CD4-positive, alpha-beta T cell treated with Interferon alpha-2 for 1 hour (primary cell): ENCODE measurements at places on chromosomes 11 and 22.

- DNase-seq, result peak; percentile 65
These were observed 17.1 kb upstream of the SYTL2 start for GRCh38 chr11:85827748-85828639.

DNA sequence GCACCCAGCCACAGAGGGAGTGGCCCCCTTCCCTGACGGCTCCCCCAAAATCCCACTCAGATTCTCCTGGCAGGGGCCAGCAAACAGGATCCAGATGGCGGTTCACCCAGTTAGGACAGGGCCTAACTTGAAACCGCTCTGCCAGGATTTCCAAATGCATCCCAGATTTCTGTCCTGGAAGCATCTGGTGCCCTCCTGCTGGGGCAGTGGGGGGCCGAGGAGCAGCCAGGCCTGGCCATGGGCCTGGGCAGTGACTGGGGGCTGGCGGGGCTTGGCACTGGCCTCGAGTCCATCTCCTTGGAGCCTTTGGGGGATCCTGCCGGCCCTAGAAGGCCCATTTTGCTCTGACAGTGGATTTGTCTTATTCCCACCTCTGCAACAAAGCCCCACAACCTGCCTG, 17.9 kb upstream of the EMID1 start:
- no peak for DNase-seq

- DNase-seq, result no peak
These were observed 43.2 kb upstream of the ACCSL start for GRCh38 chr11:44004452-44005062.

DNA sequence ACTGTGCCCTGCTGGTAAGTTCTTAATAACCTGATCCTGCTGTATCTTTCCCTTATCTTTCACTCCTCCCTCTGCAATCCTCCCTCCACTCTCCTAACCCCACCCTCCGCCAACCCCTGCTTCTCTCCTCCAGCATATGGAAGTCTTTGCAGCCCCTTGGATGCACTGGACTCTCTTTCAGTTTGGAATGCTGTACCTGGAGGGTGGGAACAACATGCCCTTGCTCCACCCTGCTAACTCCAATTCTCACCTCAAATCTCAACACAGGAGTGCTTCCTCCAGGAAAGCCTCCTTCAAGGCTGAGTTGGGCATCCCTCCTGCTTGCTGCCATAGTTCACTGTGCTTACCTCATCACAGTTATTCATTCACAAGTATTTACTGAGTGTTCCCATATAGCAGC, 52.8 kb upstream of the LDLRAD3 start:
- DNase-seq, result no peak

DNA sequence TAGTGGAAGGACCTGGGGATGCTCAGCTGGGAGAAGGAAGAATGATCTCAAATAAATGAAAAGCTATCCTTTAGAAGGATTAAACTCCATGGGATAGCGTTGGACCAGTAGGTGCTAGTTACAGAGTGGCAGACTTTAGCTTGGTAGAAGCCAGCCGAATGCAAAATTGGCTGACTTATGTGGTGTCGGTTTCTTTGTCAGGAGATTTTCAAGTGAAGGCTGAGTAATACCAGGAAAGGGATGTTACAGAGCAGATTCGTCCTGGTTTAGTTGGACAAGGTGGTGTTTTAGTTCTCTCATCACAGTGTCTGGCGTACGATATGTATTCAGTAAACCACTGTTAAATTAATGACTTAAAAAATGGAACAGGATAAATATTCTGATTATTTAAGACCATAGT, 26.0 kb downstream of the FDX1 start:
- DNase-seq, result no peak

DNA sequence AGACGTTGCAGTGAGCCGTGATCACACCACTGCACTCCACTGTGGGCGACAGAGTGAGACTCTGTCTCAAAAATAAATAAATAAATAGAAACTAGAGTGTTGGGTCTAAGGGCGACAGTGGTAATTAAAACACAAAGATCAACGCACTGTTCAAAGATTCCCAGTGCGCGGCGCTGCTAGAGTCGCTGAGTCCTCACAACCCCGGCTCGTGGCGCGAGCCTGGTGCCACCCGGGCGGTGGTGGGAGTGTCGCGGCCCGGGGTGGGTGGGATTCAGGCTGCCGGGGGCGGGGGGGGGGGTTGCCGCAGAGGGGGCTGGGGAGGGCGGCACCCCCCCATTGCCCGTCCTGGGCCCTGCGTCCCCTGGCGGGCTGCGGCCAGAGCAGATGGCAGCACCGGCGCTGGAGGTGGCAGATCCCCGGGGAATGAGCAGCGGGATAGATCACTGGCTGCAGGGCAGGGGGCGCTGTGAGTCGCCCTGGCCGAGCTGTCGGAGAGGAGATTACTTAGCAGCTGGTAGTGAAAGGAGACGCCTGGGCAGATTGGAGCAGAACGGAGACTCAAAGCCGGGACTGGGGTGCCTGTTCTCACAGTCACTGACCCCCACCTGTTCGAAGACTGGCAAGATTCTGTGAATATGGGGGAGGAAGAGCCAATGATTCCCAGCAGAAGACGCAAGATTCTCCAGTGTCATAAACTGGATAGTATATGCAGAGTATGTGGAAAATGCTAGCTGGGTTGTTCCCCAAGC, 30.2 kb upstream of the APOBEC3A start:
- peak; percentile 65 for DNase-seq

- peak; percentile 39 for DNase-seq
These were observed 1.1 kb upstream of the ADM start for GRCh38 chr11:10303558-10304363.

DNA sequence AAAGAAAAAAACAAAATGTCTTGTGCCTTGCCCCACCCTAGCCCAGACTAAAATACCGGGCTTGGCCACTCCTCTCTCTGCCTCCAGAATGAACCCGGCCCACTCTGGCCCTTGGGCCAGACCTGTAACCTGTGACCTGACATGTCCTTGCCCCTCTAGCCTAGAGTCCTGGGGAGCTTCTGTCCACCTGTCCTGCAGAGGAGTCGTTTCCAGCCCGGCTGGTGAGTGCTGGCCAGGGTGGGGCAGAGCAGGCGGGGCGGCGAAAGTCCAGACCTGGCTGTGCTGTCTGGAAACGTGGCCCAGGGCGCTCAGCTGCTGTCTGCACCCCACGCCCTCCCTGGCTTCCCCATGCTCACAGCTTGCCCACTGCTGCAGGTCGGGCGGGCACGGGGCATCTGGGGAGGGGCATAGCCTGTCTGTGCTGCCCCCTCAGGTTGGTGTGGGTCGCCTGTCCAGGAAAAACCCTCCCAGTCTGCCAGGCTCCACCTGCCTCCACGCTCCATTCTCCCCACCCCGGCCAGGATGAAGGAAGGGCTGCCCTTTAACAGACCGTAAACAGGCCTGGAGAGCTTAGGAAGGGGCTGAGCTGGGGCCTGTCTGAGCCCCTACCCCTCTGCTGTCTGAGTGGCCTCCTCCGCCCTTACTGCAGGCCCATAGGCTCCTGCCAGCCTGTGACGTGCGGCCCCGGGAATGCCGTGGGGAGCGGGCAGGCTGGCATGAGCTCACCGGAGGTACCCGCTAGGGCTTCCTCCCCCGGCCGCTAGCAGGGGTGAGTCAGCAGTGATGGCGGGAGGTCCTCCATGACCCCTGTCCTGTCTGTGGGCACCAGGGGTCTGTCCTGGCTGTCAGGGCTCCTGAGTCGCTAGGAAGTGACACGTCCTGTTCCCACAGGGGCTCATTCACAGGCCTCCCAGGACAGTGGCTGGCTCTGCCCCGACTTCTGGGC, 1.9 kb downstream of the CD151 start:
- no peak for DNase-seq

- DNase-seq, result peak; percentile 45
These were observed 731 bp downstream of the GSTP1 start for GRCh38 chr11:67584205-67584880.

GRCh38 chr11:62613291-62613778, 278 bp downstream of the ROM1 start:
- no peak for DNase-seq

DNA sequence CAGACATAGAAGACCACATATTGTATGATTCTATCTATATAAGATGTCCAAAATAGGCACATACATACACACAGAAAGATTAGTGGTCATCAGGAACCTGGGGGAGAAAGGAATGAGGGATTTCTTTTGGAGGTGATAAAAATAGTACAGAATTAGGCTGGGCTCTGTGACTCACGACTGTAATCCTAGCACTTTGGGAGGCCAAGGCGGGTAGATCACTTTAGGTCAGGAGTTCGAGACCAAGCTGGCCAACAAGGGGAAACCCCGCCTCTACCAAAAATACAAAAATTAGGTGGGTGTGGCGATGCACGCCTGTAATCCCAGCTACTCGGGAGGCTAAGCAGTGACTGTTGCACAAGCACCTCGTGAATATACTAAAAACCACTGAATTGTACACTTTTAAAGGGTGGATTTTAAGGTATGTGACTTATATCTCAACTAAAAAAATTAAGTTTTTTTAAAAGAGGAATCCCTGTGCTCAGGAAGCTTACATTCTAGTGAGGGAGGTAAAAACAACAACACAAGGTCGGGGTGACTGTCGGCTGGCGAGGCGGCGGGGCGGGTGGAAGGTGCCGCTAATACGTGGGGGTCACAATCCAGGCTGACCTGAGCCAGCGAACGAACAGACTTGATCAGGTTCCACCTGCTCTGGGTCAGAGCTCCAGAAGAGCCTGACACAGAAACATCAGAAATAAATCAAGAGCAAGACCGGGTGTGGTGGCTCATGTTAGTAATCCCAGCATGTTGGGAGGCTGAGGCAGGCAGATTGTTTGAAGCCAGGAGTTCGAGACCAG, 25.3 kb upstream of the TESMIN start:
- DNase-seq, result no peak

DNA sequence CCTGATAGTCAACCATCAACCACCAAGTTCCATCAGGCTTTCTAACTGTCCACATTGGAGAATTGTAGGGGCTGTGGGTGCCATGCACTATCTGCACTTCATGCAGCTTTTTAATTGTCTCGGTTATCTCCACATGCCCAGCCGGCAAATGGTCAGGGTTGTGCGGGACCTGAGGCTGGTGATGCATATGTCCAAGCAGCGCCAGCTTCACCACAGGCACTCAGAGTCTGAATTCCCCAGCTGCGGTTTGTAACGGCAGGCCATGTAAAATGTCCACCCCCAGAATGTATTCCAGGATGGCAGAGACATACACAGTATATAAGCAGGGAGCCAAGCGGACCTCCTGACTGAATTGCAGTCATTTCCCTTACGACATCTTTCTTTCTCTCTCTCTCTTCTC, 435.6 kb downstream of the DYNC2H1 start:
- no peak for DNase-seq

DNA sequence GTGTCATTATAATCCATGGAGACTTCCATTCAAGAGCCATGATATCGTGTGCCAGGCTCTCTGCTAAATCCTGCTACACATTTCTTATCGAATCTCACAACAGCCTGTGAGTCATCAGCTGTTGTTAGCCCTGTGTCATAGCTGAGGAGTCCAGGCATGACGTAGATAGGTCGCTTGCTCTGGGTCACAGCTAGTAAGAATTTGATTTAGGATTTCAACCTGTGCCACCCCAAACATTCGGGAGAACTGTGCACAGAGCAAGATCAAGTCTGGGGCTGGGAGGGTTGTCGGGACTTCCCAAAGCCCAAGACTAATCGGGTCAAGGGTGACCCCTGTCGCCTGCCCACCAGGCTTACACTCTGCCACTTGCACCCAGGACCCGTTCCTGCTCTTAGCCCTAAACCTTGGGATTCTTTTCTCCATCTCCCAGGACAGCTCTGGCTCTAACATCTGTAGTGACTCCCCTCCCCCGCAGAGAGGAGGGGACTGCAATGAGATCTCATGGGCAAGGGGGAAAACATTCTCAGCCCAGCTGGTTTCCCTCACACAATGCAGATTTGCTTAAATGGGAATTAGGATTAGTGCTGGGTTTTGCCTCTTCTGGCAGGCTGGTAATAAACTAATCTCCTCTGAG, 34.3 kb downstream of the TSPAN18 start:
- DNase-seq, result no peak

DNA sequence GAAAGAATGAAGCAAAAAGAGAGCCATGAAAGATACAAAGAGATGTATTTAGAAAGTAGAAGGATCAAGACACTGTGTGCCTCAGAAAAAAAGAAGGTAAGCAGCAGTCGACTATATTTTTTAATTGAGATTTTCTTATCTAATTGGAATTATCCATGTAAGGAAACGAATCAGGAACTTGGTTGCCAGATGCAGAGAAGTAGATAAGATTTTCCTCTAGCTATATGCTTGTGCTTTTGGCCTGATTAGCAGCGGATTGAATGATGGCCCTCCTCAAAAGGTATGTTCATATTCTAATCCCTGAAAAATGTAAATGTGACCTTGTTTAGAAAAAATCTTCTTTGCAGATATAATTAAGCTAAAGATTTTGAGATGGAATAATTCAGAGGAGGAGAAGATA, 43.9 kb upstream of the CARD18 start:
- DNase-seq, result no peak

GRCh38 chr22:48054596-48054995, 1292.1 kb downstream of the TBC1D22A start:
- DNase-seq, result no peak

DNA sequence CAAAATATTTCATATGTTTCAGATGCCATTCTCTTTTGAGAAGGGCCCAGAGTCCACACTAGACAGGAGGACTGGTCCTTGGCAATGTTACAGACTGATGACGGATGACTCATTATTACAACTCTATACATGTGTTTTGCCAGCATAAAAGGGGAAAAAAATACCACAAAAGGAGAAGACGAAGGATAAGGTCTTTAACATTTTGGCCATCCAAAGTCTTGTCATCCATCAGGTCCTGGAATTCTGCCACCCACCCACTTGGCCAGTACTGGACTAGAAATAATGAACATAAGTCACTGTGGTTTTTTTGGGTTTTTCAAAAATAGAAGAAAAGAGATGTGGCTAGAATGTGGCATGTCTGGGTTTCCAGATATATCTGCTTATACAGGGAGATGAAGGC, 57.7 kb upstream of the BDNF start:
- DNase-seq, result no peak

- no peak for DNase-seq
These were observed 7.0 kb upstream of the NF2 start for GRCh38 chr22:29596408-29596807.

DNA sequence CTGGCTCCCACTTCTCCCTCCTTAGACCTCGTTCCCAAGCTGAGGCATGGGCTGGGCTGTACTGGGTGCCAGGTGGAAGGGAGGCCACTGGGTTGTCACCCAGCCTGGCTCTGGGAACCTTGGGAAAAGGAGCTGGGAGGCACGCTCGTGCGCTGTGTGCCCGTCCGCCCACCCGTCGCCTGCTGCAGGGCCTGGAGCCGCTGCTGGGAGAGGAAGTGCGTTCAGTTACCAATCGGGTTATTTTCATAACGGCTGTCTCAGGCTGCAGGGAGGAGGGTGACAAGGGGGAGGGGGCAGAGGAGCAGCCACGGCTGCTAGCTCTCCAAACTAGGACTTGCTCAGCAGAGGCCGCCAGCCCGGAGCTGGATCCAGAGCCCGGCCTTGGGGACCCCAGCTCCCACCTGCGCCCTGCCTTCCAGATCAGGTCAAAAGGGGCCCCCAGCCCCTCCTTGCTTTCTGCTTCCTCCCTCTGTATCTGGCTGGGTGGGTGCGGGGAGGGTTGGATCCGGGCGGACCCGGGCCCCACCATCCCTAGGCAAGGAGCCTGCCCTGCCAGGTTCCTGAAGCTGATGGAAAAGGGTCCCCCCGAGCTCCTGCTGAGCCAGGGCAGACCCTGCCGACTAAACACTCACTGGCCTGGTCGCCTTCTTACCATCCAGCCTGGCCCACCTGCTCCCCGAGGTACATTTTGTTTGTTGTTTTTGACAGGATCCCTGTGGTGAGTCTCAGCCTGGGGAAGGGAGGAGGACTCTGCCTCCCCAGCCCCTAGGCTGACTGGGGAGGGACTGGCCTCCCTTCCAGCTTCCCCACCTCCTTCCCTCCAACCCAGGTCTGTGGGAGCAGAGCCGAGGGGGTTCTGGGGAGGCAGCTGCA, 14.3 kb downstream of the DGKZ start:
- DNase-seq, result peak; percentile 59

- no peak for DNase-seq
These were observed 27.2 kb downstream of the SIK2 start for GRCh38 chr11:111629499-111629898.
